ENCODE measurements at places on chromosomes 6 and 20. TPM values are rescaled to one million over a fixed set of nuclear protein-coding genes. Genes with fewer than 3 reads are reported as not detected.

Gene HMGA1
- total RNA-seq, result 370 TPM

Gene CUTA
- 82.3 TPM for total RNA-seq

Gene BPIFB1
- not detected for total RNA-seq

Gene TRIM10
- total RNA-seq, result not detected

Measured in subcutaneous preadipocyte (primary cell).